ENCODE measurements at places on chromosomes 4 and X.

- DNase-seq, result no peak
Measured at GRCh38 chr4:55069248-55069647, 56.1 kb downstream of the KDR start.

DNA sequence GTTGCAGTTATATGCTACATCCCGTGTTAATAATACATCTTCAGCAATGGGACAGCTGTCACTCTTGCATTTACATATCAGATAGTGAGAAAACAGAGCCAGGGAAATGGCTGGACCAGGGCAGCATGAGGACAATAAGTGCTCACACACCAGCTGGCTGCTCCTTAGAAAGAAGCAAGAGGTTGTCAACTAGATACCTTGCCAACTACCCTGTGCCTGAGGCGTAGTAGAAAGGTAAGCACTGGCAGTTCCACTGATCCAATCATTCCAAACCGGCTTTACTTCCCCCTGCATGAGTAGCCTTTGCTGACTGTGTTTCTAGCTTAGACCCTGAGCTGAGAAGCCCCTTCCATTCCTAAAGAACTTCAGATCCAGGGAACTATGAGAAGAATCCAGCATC is 52.2 kb upstream of the FGF13 start:
- DNase-seq, result no peak

GRCh38 chr4:141158219-141158618 is 24.9 kb upstream of the RNF150 start:
- peak; percentile 7 for DNase-seq

DNA sequence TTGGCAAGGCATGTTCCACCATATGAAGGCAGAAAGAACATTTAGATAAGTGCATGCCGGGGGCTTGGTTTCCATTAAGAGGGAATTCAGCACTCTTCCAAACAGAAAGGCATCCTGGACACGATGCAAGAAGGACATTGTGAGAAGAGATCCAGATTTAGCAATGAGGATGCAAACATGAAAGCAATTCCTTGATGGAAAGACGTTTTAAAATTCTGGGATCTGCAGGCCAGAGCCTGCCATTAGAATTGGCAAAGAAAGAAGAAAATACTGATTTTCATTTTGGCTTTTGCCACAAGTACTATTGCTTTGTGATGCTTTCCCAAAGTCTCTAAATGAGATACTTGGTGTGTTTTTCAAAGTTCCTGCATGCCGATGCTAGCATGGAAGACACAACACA is 367.6 kb downstream of the PPP3CA start:
- no peak for DNase-seq

DNA sequence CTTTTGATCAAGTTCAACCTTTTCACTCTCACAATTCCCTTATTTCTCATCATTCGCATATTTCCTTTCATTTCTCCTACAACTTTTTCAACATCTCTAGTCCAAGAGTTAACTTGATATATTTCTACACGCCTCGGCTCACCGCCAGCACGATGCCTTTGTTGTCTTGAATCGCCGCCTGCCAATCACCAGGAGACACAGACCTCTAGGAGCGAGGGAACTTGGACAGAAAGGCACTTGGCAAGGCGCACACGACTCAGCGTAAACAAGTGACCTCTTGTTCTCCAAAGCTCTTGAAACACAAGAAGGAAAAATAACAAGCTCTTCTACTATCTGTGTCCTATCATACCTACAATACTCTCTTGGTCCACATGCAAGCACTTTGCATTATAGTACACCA is 27.1 kb upstream of the RBMX start:
- DNase-seq, result no peak

DNA sequence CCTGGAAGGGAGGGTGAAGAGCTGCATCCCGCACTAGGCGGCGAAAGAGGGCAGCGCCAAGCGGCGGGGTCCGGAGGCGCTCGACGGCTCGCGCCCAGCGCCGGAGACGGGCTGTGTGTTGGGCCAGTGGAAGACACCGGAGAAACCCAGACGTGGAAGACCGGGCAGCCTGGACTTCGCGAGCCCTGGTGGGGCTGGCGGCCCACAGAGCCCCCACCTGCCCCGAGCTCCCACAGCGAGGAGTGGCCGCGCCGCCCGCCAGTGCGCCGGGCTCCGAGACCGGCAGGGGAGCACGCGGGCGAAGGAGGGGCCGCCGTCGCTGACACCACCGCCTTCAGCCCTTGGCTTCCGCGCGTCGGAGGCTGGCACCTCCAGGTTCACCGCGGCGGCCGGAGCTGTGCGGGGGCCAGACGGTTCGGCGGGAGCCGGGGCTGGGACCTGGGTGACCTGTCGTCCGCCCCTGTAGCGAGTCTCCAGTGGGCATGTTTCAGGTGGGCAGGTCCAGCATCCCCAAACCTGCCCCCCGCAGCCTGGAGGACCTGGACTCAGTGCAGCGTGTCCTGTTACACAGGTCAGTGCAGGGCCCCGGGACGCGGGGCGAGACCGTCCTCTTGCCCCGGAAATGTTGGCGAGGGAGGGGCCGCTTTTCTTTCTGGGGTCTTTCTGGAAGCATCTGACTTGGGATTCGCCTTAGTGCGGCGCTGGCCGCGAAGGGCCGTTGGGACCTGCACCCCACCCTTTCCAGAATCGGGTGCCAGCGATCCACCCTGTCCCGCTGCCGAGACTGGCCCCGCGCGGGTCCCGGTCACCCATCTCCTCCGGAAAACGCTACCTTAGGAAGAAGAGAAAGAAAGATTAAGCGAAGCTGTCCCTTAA is 9.6 kb upstream of the INTU start:
- no peak for DNase-seq

DNA sequence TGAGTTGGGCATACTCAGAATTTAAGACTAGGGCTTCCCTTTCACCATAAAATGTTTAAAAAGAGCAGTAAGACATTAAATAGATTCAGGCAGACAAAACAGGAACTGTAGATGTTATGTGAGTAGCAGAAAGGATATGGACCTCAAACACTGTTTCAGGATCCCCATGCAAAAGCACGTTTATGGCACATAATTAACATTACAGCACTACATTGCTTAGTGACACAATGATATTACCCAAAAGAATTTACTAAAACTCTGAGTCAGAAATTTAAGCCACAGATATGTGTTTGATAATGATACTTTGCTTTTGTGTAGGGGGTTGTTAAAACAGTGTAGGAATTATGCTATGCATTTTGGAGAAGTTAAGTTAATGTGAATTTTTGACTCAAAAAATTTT is 266.3 kb downstream of the PDGFC start:
- DNase-seq, result no peak

- DNase-seq, result no peak
Measured at GRCh38 chrX:130120321-130120731, 10.0 kb upstream of the ELF4 start.

DNA sequence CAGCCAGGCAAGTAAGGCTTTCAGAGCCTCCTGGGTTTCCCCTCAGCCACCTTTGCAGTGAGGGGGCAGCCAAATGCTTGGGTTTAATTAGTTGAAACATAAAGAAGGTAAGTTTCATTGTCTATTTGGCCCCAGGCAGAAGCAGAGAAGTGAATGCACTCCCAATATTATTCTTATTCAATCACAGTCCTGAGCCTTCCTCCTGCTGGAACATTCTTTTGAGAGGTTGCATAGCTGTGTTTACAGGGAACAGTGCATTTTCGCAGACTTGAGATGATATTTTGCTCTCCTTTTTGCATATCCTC is 13.9 kb downstream of the SLC2A9 start:
- no peak for DNase-seq

DNA sequence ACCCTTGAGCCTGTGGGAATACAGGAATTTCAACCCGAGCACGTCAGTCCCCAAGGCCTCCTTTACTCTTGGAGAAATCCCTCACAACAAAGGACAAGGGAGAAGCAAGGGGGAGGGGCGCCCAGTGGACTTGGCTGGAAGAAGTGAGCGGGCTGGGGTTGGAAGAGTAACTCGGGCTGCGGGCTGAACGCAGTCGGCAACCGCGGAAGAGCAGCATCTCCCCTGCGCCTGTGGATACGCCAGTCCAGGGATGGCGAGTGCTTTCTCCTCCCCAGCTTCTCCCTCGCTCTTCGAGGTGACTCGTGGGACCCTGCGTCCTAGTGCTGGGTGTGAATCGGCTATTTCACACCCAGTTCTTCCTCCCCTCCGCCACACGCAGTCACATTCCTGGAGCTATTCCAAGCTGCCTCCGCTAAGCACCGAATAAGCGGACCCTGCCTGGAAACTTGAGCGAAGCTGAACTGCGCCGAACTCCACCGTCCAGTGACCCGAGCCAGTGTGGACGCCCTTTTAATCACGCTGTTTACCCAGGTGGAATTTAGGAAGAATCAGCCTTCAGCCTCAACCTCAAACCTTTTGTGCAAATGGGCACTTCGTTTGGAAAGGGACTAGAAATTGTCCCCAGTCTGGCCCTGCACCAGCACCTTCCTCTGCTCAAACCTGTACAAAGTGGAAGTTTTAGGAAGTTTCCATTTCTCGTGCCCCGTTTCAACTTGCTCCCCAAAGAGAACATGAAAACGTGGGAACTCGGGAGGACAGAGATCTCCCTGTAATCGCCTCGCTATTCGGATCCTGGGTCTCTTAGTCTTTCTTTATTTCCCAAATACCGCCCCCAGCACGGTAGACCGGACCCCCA is 64.3 kb upstream of the WDR17 start:
- peak; percentile 56 for DNase-seq

Data from NCI-H748 treated with DMSO at 0.1 percent for 48 hours (cell line).